ENCODE measurements at places on chromosomes 7 and 10. TPM values are rescaled to one million over a fixed set of nuclear protein-coding genes. Genes with fewer than 3 reads are reported as not detected.

ITPRID1 gene
- not detected for total RNA-seq

PSD gene
- total RNA-seq = 0.30 TPM

GRCh38 chr10:112915590-112916572 is 34.2 kb upstream of the TCF7L2 start:
- H3K4me3 ChIP-seq = no peak overlapping the region
- H3K4me1 ChIP-seq = no peaks in the 10 kb centered on the region
- no peak for DNase-seq

PGAM2 gene
- not detected for total RNA-seq

- H3K4me1 ChIP-seq = no peaks in the 10 kb centered on the region
- H3K27ac ChIP-seq = no peak overlapping the region
- no peaks in the 10 kb centered on the region for H3K27me3 ChIP-seq
- H3K36me3 ChIP-seq = no peaks in the 10 kb centered on the region
These were observed 22.6 kb upstream of the PSAP start for GRCh38 chr10:71873582-71874211.

DNA sequence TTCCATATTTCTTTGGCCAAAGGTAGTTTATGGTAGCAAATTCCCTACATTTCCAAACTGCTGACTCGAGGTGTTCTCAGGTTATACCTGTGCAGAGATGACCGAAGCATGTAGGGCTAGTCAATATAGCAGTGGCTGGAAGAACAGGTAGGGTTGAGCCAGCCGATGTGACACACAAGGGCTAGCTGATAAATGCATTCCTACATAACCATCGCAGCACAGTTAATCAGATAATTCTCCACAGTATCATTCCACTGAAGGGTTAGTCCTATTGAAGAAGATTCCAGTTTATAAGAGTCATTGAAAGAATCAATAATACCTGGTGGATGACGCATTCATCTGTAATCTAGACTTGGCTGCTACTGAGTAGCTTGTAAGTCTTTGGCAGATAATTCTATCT is 220.0 kb downstream of the KIF20B start:
- no peak overlapping the region for H3K27ac ChIP-seq
- no peaks in the 10 kb centered on the region for H3K27me3 ChIP-seq
- no peaks in the 10 kb centered on the region for H3K4me1 ChIP-seq
- no peaks in the 10 kb centered on the region for H3K36me3 ChIP-seq
- DNase-seq = no peak

- H3K4me1 ChIP-seq = no peaks in the 10 kb centered on the region
- DNase-seq = no peak
- H3K27ac ChIP-seq = no peak overlapping the region
- H3K36me3 ChIP-seq = no peaks in the 10 kb centered on the region
- H3K27me3 ChIP-seq = no peaks in the 10 kb centered on the region
- no peak overlapping the region for H3K4me3 ChIP-seq
These were observed 29.1 kb downstream of the TMEM130 start for GRCh38 chr7:98840722-98841121.

DNA sequence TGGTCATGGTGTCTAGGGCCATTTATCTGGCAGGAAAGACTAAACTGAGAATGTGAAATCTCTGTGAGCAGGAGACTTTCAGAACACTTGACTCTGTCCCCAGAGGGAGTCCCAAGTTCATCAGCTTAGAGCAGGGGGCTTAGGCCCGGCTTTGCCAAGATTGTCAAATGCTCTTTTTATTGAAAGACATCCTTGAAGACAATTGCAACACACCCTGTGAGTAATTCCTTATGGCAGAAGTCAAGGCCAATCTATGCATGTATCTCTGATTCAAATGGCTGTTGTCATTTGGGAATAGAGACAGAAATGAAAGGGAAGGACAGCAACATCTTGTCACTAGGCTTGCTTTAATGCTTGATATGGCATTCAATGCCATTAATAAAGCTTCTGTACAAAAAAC is 33.7 kb downstream of the BAMBI start:
- no peak overlapping the region for H3K27ac ChIP-seq
- peaks cover 6% of the 10 kb centered on the region for H3K4me1 ChIP-seq
- H3K4me3 ChIP-seq = no peak overlapping the region

GRCh38 chr7:150867605-150868004 is 15.3 kb downstream of the AOC1 start:
- no peak for DNase-seq
- no peak overlapping the region for H3K27ac ChIP-seq
- H3K4me3 ChIP-seq = no peak overlapping the region
- H3K36me3 ChIP-seq = peaks cover 6% of the 10 kb centered on the region
- H3K4me1 ChIP-seq = no peaks in the 10 kb centered on the region
- H3K27me3 ChIP-seq = no peaks in the 10 kb centered on the region

PAPOLB gene
- 2.2 TPM for total RNA-seq

- no peak overlapping the region for H3K27ac ChIP-seq
- H3K4me3 ChIP-seq = no peak overlapping the region
- H3K4me1 ChIP-seq = peaks cover 14% of the 10 kb centered on the region
These were observed 48.9 kb upstream of the PFKFB3 start for GRCh38 chr10:6153845-6154244.

DNA sequence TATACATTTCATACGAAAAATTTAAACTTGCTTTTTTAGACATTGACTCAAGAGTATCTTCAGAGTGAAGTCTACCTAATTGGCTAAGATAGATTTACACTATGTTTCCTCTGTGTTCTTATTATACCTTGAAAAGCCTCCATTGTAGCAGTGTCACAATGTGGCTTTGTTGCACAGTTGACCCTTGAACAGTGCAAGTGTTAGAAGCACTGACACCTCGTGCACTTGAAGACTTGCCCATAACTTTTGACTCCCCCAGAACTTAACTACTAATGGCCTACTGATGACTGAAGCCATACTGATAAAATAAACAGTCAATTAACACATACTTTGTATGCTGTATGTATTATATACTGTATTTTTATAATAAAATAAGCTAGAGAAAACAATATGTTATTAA is 84.3 kb downstream of the CPED1 start:
- DNase-seq = no peak
- peaks cover 15% of the 10 kb centered on the region for H3K4me1 ChIP-seq
- no peak overlapping the region for H3K4me3 ChIP-seq
- H3K36me3 ChIP-seq = no peaks in the 10 kb centered on the region

GRCh38 chr7:99027841-99028240 is 116.1 kb downstream of the SMURF1 start:
- H3K27ac ChIP-seq = no peak overlapping the region
- no peak for DNase-seq
- no peaks in the 10 kb centered on the region for H3K4me1 ChIP-seq

DNA sequence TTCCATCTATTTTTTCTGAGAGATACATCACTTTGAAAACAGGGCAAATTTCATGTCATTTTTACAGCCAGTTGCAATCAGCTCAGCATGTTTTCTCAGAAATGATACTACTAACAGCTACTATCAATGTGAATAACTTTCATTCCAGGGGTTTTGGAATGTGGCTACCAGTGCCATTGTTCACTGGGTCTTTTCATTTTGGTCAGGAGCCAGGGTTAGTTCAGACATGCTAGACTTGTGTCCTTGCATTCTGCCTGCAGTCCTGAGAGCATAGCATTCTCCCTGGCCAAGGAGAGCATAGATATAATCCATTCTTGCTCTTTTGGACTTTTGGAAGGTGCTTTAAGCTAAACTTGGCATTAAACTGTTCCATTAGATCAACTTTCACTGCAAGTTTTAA is 160.9 kb upstream of the NEBL start:
- DNase-seq = no peak
- no peaks in the 10 kb centered on the region for H3K27me3 ChIP-seq
- no peak overlapping the region for H3K4me3 ChIP-seq
- H3K36me3 ChIP-seq = no peaks in the 10 kb centered on the region
- no peaks in the 10 kb centered on the region for H3K4me1 ChIP-seq

- peak overlapping the region; percentile 81 for H3K27ac ChIP-seq
- H3K36me3 ChIP-seq = no peaks in the 10 kb centered on the region
- peaks cover 23% of the 10 kb centered on the region for H3K4me1 ChIP-seq
- H3K27me3 ChIP-seq = no peaks in the 10 kb centered on the region
- DNase-seq = no peak
These were observed 67.8 kb downstream of the EGFR start for GRCh38 chr7:55086413-55087201.

DNA sequence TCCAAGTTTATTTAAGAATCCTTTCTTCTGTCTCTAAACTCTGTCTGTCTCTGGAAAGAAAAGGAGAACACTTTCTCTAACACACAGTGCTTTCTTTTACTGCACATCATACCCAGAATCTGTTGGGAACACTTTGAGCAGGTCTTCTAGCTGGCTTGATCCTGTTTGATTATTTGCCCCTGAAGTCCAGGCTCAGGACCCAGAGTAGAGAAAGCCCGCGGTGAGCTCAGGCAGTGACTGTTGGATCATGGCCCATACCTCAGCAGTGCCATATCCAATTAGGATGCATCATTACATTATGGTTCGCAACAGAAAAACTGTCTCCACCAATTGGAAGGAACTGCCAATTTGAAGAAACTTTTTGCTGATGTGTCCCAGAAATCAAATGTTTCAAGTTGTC is 51.4 kb downstream of the ATOH7 start:
- no peak for DNase-seq
- H3K4me3 ChIP-seq = no peak overlapping the region
- no peaks in the 10 kb centered on the region for H3K4me1 ChIP-seq
- no peaks in the 10 kb centered on the region for H3K36me3 ChIP-seq
- no peak overlapping the region for H3K27ac ChIP-seq

CHN2 gene
- total RNA-seq = 3.9 TPM

INSYN2A gene
- total RNA-seq = 0.30 TPM

CLCN1 gene
- not detected for total RNA-seq

GRCh38 chr7:100400656-100401055 is 27.4 kb downstream of the PILRA start:
- no peak for DNase-seq
- H3K36me3 ChIP-seq = peaks cover 45% of the 10 kb centered on the region
- no peaks in the 10 kb centered on the region for H3K27me3 ChIP-seq
- H3K27ac ChIP-seq = no peak overlapping the region
- H3K4me1 ChIP-seq = peaks cover 13% of the 10 kb centered on the region

OR2A12 gene
- total RNA-seq = not detected

- peaks cover 25% of the 10 kb centered on the region for H3K36me3 ChIP-seq
- H3K4me1 ChIP-seq = no peaks in the 10 kb centered on the region
- no peak for DNase-seq
- H3K27ac ChIP-seq = no peak overlapping the region
- H3K27me3 ChIP-seq = no peaks in the 10 kb centered on the region
These were observed 240.7 kb downstream of the MGMT start for GRCh38 chr10:129707406-129708388.

DNA sequence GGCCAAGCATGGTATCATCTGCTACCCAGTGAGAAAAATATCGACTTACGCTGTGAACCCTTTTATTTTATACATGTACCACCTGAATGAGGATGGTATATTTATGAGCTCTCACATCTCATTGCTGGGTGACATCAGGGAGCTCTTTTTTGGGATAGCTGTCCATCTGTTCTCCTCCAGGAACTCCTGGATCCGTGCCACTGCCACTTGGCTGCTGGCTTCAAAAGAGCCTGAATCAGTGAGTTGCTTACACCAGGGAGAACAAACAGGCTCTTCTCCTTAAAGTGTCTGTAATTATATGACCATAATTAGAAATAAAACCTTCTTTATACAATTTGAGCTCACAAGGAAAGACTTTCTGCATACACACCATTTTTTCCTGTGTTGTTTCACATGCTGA is 106.2 kb downstream of the KAT6B start:
- no peak overlapping the region for H3K27ac ChIP-seq
- H3K4me1 ChIP-seq = no peaks in the 10 kb centered on the region
- no peaks in the 10 kb centered on the region for H3K27me3 ChIP-seq
- peak; percentile 68 for DNase-seq
- H3K36me3 ChIP-seq = no peaks in the 10 kb centered on the region

INHBA gene
- total RNA-seq = 19.7 TPM

DNA sequence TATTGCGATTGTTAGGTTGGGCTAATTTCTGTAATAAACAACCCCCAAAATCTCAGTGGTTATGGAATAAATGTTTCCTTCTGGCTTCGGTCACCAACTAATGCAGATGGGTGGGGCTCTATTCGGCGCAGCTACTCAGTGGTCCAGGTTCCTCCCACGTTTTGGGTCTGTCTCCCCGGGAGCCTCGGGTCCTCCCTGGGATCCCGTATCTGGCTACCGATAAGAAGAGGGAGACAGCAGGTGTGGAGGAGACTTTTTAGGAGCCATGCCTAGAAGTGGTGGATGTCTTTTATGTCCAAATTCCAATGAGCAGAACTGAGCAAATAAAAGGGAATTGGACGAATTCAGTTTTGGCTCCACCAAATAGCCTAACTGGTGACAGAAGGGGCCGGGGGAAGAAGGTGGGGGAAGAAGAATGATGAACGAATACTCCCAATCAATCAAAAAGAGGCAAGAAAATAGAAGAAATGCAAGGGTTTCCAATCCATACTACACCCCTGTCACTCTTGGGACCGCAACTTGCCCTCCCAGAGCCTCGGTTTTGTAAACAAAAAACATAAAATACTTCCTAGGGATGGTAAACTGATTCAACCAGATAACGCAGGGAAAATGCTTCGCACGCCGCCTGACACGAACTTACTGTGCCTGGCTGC is 498 bp upstream of the C10orf53 start:
- H3K27me3 ChIP-seq = no peaks in the 10 kb centered on the region
- no peak overlapping the region for H3K27ac ChIP-seq
- no peaks in the 10 kb centered on the region for H3K36me3 ChIP-seq
- no peak for DNase-seq
